T-helper 1 cell (primary cell): ENCODE measurements at places on chromosomes 1 and 21.

DNA sequence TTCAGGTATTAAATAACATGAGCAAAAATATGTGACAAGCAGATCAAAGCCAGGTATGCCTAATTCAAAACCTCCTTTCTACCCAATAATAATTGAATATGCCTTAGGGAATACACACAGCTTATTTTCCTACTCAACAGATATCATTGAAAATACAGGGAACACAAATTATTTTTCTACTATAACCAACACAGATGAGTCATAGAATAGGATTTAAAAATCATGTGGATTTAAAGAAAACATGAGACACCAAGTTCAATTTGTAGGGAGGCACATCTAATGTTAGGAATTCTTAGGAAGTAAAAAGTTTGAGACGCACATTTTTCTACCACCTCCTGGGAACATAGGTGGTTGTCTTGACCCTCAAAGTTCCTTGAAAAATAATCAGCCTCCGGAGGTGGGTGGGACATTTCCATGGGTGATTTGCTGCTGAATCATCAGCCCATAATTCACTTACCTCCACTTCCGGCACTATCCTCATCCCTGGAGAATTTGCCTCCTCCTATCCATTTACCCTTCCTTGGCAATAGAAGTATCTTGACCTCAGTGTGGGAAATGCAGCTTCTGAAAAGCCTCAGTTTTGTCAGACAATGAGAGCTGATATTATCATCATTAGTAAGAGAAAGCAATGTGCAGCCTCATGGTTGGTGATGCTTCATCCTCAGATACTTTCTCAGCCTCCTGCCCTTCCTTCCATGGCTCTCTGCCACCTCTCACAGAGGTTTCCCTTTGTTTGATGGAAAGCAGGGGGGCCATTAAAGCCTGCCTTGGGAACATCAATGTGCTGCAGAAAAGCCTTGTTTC lies 33.5 kb upstream of the RGS4 start:
- DNase-seq: no peak

DNA sequence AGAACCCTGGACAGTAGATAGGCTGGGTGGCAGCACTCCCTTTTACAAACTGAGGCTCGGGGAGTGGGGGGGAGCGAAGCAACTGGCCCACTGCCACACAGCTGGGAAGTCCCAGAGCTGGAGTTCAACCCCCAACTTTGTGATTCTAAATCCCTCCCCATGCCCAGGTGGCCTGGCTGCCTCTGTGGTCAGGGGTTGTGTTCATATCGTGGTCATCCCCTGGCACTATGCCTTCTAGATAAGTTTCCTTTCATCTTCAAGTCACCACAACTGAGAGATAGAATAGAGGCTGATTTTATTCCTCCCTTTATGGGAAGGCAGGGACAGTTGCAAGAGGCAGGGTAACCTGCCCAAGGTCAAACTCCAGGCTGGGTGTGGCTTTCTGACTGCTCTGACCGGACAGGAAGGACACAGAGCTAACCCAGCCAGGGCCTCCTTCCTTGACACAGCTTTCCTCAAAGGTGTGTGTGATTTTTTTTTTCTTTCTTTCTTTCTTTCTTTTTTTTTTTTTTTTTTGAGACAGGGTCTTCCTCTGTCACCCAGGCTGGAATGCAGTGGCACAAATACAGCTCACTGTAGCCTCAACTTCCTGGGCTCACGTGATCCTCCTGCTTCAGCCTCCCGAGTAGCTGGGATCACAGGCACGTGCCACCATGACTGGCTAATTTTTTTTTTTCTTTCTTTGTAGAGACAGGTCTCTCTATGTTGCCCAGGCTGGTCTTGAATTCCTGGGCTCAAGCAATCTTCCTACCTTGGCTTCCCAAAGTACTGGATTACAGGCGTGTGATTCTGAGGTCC lies 18.4 kb upstream of the TNFRSF1B start:
- DNase-seq: no peak

GRCh38 chr1:41872074-41872473 lies 46.6 kb downstream of the HIVEP3 start:
- no peak for DNase-seq

- DNase-seq: no peak
Observed at GRCh38 chr1:222600281-222600680, 10.5 kb upstream of the TAF1A start.
